CD4-positive, alpha-beta T cell treated with Interleukin-21 for 1 hour (primary cell): ENCODE measurements at places on chromosomes 2 and 18.

DNA sequence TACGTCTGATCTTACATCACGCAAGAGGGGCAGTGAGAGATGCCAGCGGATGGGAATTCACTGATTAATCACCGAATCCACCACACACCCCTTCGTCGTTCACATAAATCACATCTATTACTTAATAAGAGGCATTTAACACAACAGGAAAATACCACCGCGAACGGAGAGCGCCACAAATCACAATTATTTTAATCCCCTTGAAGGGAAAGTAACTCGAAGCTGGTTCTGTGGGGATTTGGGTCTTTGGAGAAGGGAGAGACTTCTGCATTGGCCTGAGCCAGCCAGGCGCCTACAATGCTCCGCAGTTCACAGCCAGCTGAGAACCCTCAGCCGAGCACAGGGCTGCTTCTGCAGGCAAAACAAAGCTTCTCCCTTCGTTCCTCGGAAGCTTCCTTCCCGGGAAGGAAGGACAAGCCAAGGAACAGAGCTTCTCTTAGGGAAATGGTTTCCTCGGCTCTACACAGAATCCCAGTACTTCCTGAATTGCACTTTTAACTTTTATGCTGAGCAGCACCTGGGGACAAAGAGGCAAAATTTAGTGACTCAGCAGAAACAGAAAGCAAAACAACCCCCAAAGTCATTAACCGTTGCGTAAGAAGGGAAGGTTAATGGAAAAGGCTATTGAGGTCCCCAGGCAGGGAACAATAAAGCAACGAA lies at the start of gene LRP1B:
LRP1B (minus strand) TSS at position 7 of the 660 bp plus-strand sequence. CDS start 287 bp downstream, outside the sequence.
- DNase-seq, result no peak

DNA sequence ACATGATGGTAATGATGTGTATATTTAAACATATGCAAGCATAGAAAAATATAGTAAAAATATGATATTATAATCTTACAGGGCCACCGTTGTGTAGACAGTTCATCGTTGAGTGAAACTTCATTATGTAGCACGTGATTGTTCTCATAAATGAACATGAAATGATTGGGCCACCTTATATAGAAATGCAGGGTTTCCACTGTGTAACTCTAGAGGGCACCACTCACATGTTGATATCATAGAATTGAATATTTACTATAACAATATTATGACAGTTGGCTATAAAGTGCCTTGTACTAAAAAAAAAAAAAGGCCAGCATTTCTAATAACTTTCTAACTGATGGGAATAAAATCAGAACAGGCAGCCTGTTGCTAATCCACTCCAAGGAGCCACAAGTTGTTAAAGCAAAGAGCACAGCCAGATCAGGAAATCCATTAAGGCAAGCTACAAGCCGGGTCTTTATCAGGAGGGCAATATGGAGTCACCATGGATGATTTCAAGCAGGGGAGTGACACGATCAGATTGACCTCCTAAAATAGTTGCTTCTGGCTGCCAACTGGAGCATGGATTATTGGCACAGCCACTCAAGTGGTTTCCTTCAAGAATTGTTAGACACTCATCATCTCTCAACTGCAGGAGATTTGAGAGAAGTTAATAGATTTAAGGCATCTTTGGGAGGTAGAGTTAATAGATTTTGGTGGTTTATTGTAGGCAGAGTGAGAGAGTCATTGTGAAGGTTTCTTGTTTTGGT lies 16.7 kb downstream of the IL1F10 start:
- DNase-seq, result peak; percentile 26

DNA sequence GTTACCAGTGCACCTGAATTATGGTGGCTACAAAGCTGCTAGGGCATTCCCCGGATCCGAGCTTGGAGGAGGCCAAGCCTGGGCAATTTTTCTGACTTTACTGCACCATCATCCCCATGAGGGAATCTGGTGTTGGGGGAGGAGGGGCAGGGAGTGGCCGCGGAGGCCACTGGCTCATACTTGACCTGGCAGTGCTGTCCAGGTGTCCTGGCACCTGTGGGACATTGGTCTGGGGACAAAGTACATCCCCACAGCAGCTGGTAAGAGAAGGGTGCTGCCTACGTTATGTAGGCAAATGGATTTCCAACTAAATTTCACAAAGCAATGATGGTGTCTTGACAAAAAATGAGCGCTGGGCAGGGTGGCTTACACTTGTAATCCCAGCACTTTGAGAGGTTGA lies 48.3 kb downstream of the KLHL29 start:
- DNase-seq, result no peak

DNA sequence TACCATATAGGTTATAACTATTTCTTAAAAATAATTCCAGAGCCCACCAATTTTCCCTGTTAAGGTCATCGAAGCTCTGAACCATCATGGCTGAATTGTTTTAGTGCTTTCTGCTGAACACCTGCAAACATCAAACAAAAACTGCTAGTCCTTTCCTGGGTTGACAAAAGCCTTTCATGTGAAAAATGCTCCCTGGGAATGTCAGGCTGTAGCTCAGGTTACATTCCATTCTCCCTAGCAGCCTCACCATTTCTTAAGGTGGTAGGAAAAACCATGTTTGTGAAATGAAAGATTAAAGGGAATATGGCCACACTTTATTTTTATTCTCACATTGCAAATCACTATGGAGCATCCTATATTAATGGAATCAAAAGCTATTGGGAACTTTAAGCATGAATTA lies 5.7 kb downstream of the TCF4 start:
- no peak for DNase-seq

DNA sequence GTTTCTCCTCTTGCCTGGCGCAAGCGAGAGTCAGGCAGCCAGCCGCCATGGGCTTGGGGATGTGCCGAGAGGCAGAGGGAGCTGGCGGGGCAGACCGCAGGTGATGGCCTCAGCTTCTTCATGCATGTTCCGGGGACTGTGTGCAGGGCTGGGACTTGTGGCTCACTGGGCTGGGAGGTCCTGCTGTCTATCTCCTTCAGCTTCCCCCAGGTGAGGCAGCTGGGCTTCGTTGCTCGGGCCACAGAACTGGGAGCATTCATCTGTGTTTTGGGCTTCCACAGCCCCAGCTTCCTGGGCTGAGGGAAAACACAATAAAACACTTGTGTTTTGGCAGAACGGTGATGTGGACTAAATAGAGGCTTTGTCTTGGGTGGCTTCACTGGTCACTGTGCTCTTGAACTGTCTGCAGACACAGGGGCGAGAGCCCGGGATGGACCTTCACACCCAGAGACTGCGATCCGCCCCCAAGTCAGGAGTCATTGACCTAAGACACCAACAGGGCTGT lies 93.5 kb downstream of the DYSF start:
- no peak for DNase-seq

- DNase-seq, result no peak
Measured at GRCh38 chr2:216695401-216695821, at the start of gene IGFBP5. IGFBP5 (minus strand) TSS chr2:216695549; CDS start chr2:216694775, 774 bp downstream.
